ENCODE measurements at places on chromosomes 16 and 17.

- no peak for DNase-seq
Measured at GRCh38 chr17:54771409-54771915, 129.2 kb upstream of the TOM1L1 start.

GRCh38 chr17:64707050-64707591 is 45.0 kb upstream of the SMURF2 start:
- peak; percentile 19 for DNase-seq

- no peak for DNase-seq
Measured at GRCh38 chr16:74657870-74658642, 8.6 kb downstream of the RFWD3 start.

DNA sequence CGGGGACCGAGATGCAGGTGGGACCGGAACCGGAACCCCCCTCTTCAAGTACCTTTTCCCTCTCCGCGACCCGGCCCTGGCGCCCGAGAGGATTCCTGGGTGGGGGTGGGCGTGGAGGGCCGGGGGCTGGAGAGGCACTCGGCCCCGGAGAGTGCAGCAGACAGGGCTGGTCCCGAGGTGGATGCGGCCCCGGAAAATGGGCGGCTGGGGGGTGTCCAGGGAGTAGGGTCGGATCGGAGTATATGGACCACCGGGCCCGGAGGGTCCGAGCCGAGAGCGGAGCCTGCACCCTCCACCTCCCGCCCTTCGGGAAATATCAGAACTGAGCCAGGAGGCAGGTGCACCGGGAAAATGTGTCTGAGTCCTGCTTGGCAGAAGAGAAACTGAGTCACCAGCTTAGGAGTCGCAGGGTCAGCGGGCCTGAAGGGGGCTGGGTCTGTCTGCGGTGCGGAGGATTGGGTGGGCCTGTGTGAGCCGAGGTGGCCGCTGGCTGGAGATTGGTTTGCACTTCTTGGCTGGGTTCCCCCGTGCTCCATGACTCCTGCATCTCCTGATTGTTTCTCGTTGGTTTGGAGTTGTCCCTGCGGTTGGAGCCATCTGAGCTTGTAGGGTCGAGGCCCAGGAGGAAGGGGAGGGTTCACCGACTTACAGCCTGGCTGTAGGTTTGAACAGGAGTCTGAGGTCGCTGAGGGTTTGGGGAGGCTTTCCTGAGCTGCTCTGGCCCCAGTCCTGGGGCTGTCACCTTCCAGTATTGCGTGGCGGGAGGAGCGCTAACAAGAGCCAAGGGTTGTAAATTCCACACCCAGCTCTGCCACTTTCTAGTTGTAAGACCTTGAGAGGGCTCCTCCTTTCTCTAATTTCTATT is 518 bp downstream of the SH2B1 start:
- DNase-seq, result no peak

- no peak for DNase-seq
Measured at GRCh38 chr16:50836121-50836621, 94.3 kb downstream of the CYLD start.

- peak; percentile 90 for DNase-seq
Measured at GRCh38 chr17:38557836-38558727, 47.7 kb downstream of the SRCIN1 start.

- peak; percentile 75 for DNase-seq
Measured at GRCh38 chr16:81403601-81404391, 40.8 kb upstream of the CMIP start.

DNA sequence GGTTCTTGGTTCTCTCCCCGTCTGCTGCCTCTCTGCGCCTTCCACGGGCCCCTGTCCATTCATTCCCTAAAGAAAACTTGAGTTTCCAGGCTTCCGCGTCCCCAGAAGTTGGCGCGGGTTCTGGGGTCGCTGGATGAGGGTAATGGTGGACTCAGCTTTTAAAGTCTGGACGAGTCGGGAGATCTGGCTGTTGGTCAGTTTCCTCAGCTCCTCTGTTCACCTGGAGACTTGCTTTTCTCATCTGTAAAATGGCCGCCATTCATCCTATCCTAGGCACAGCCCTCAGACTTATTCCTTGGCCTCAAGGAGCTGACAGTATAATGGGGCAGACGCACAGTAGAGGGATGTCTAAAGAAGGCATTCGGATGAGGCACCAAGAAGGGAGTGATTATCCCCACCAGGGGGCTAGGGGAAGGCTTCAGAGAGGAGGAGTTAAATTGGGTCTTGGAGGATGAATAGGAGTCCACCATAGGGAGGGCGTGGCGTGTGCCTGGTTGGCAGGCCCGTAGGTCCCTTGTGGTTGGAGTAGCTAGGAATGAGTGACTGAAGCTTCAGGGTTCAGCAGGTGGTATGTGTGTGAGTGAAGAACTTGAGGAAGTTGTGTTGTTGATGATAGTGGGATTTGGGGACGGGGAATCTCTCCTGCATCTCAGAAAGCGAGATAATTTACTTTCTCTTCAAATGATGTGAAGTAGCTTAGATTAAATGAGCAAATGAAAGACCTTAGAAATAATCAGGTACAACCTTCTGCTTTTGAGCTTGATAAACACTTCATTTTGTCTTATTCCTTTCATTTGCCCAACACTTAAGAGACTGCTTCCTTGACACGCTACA is 652 bp downstream of the VPS35L start:
- DNase-seq, result no peak

DNA sequence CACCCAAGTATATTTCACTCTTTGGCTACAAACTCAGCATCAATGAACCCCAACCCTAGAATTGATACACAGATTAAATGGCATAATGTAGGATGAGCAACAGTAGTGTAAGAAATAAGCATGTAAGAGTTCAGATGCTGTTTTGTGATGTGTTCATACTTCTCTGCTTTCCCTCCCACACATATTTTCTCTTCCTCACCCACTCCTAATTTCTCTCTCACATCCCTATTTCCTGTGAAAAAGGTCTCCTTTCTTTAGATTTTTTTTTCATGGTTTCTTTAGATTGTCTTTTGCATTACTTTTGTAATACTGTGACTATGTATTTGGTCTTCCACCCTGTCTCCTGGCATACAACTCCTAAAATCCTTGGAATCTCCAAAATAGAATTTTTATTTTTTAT is 21.7 kb downstream of the CREBBP start:
- no peak for DNase-seq

- DNase-seq, result no peak
Measured at GRCh38 chr17:66983414-66984021, 19.0 kb downstream of the CACNG4 start.

GRCh38 chr16:66933776-66934137 is 445 bp downstream of the CIAO2B start:
- DNase-seq, result no peak

DNA sequence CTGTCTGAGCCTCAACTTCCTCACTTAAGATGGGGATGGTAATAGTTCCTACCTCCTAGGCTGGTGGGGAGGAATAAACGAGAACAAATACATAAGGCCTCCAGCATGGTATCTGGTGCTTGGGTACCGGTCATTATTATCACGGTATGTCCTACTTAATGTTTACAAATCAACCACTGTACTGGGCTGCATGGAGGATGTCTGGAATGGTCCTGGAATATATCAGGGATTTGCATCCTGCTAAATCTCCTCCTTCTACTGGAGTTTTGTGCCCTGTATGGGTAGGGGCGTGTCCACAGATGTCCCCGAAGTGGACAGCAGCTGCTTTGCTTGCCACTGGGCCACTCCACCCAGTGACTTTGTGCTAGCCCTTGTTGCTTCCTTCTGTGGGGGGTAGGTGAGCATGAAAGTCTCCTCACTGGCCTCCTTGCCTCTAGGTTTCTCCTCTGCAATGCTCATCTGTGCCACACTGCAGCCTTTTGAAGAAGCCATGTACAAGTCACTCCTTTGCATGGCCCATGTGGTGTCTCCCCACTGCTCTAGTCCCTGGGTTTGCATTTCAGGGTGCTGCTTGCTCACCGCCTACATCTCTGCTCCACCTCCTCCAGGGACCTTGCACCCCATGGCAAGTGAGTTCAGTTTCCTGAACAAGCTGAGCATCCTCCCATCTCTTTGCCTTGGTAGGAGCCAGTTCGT is 2.2 kb upstream of the CMIP start:
- DNase-seq, result no peak

GRCh38 chr17:79055197-79055596 is 19.4 kb upstream of the ENGASE start:
- DNase-seq, result no peak

GRCh38 chr17:65417406-65418221 is 143.8 kb downstream of the AXIN2 start:
- no peak for DNase-seq

GRCh38 chr17:80980397-80981061 is 11.1 kb upstream of the CHMP6 start:
- no peak for DNase-seq

- DNase-seq, result no peak
Measured at GRCh38 chr17:82876602-82877379, 37.0 kb upstream of the ZNF750 start.

DNA sequence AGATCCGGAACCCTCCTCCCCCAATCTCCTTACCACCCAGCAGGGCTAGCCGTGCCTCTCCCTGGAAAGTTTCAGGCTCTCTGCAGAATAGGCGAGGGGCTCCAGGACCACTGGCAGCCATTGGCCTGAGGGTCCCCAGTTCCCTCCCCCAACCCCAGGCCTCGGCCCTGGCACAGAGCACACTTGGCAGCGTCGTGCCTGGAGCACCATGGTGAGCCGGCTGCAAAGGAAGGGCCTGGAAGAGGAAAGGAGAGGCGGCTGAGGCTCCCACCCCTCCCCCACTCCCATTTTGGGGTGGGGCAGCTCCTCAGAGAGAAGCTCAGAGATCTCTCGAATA is 369 bp upstream of the BTBD17 start:
- DNase-seq, result no peak

DNA sequence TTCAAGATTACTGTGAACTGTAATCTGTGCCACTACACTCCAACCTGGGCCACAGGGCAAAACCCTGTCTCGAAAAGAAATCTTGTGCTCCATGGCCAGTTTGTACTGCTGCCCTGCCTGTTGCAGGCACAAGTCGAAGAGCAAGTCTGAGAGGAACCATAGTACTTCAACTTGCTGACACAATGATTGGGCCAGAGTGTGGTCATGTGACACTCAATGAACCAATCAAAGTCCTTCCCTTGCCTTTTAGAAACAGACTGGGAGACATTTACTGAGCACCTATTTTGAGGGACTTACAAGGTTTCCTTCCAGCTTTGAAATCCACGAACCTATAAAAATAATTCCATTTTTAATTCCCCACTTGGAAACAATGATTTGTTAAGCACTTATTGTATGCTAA is 39.8 kb upstream of the TMC5 start:
- DNase-seq, result no peak

GRCh38 chr16:83307594-83307992 is 500.2 kb upstream of the HSBP1 start:
- no peak for DNase-seq

GRCh38 chr17:75831032-75831571 is 13.1 kb downstream of the UNC13D start:
- DNase-seq, result no peak

DNA sequence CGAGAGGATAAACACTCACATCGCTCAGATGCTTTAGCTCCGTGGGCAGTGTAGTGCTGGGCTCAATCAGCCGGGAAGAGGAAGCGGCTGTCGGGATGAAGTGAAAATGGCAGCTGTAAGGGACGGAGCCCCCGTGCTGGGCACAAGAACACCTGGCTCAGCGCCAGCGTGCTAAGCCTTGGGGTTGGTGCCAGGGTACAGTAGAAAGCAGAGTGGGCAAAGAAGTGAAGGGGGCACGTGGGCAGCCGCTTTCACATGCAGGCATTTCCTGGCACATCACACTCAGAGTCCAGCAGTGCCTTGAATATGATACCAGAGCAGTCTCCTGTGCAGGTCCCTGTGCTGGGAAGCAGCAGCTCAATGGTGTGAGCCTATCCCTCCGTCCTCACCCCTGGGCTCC is 51.1 kb upstream of the FOXF1 start:
- no peak for DNase-seq

Data from CD4-positive, alpha-beta T cell treated with Interferon gamma for 1 hour (primary cell).